ENCODE measurements at places on chromosomes 13 and 19.

DNA sequence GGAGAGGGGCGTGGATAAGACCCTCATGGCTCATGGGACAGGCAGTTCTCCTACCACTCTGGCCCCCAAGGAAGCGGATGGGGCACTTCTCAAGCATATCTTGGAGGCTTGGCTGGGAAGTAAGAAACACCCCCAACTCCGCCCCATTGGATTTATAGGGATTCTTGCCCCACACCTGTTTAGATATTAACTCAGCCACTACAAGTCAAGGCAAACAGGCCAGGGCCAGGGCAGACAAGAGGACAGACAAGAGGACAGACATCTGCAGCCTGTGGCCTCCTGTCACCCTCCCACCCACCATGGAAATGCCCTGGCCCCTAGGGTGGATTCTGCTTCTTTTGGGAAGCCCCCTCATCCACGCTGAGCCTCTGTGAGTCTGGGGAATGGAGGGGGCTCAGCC, 24.1 kb downstream of the RDH8 start:
- no peak for DNase-seq

- no peak for DNase-seq
Measured at GRCh38 chr13:109180905-109181425, 551.6 kb downstream of the MYO16 start.

DNA sequence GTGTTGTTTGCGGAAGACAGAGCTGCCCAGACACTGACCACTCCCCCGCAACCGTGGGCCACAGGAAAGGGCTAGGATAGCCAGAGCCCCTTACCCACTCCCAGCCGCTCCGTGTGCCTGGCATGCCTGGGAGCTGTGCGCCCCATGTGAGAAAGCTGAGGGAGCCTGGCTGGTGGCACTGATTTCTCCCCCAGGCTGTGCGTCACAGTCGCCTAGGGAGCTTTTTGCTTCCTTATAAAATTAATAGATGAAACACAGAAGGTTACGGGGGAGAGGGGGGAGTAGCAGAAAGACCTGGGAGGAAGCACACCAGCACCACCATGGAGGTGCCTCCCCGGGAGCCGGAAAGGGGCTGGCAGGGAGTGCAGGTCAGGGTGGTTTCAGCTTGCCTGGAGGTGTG, 24.7 kb downstream of the DPF1 start:
- no peak for DNase-seq

DNA sequence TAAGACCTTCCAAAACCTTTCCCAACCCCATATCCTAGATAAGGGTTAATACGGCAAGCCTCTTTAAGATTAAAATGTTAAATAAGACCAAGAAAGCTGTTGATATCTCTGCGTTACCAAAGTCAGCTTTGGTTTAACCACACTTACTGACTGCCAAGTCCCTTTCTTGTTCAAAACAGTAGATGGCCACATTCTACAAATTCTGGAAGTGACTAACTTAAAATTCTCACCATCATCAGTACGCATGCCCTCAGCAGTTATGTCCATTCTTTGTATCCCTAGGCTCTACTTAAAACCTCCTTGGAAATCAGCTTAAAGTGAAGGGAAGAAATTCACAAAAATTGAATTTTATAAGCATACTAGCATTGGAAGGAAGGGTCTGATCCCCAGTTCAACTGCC, 23.6 kb downstream of the SOHLH2 start:
- DNase-seq: no peak

DNA sequence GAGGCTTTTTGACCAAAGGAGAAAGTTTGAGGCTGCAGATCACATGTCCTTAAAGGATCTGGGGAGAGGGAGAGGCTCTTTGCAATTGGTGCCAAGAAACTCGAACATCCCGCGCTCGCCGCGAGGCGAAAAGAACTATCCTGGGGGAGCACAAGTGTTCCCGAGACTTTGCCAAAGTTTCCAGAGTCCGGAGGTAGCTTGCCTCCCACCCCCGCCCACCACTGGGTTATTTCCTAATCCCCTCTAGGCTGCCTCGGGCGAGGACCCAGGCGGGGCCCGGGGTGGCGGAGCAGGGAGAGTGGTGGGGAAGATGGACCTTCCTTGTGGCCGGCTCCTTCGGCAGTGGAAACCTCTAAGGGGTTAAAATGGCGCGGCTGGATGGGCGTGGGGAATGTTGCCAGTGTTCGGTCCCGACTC, 114.5 kb downstream of the KCNRG start:
- DNase-seq: no peak

DNA sequence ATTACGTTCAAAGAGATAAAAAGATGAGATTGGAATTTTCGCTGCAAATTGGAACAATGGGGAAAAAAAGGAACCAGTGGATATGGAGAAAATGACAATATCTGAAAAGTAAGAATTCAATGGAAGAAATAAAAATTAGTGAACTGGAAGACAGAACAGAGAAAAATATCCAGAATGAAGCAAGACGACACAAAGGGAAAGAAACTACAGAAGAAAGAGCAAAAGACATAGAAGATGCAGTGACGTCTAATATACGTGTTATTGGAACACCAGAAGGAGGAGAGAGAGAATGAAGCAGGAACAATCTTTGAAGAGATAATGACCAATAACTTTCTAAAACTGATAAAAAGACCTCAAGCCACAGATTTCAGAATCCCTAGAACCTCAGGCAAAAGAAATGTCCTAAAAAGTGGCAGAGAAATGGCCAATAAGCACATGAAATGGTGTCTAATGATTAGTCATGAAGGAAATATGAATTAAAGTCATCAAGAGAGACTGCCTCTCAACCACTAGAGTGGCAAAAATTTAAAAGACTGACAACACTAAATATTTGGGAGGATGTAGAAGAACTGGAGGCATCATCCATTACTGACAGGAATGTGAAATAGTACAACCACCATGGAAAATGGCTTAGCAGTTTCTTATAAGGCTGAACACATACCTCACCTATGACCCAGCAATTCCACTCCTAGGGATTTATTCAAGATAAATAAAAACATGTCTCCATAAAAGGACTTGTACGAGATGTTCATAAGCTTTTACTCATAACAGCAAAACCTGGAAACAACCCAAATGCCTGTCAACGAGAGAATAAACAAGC, 56.5 kb downstream of the GADD45B start:
- no peak for DNase-seq

Measured in iPS-NIHi11 (cell line).